Hematopoietic multipotent progenitor cell treated with erythropoietin and hydrocortisone succinate and interleukin-3 and kit ligand, for 8 days (in vitro differentiated cells): ENCODE measurements at places on chromosomes 3 and 15.

DNA sequence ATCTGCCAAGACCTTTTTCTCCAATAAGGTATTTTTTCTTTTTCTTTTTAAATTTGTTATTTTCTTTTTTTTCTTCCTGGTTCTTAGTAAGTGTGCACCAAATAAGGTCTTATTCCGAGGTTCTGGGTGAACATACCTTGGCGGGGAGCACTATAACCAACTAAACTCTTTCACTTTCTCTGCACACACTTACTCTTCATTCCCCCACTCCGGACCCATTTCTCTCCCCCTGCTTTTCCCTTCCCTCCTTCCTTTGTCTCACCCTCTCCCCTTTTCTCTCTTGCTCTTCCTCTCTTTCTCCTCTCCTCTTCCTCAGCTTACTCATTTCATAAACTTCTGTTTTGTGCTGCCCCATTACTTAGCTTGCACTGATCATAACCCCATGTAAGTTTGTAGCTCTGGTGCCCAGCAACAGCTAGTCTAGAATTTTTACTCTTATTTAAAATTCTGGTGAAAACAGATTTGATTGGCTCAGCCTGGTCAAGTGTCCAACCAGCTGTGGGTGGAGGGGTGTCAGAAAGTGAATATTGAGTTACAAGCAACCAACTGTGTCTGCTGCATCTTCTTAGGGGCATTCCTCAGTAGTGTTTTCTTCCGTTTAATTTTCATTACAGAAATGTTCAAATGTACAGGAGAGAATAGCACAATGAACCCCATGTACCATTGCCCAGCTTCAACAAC, 297.5 kb downstream of the SHQ1 start:
- no peak for DNase-seq

GRCh38 chr15:66777596-66778313, 75.7 kb downstream of the SMAD6 start:
- DNase-seq, result no peak

GRCh38 chr3:61564395-61565059, 3.2 kb downstream of the PTPRG start:
- DNase-seq, result no peak

DNA sequence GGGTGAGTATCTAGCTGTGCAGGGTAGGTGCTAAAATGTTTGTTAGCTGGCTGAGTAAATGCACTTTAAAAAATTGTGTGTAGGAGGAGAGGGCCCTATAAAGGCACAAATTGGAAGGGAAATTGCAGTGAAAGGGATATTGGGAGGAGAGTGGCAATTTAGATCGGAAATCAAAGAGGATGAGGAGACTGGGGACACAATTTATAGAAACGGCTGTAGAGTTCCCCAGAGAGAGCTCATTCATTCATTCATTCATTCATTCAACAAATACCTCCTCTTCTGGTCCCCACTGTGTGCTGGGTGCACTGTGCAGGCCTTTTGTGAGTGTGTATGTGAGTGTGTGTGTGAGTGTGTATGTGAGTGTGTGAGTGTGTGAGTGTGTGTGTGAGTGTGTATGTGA, 2.4 kb downstream of the DNAJA4 start:
- no peak for DNase-seq

GRCh38 chr3:30341079-30341478, 265.3 kb upstream of the TGFBR2 start:
- DNase-seq, result no peak
